ENCODE measurements at places on chromosomes 5 and 9. TPM values are rescaled to one million over a fixed set of nuclear protein-coding genes. Genes with fewer than 3 reads are reported as not detected.

The NR5A1 gene
- total RNA-seq = not detected

The BHMT gene
- 0.17 TPM for total RNA-seq

The ARHGEF39 gene
- total RNA-seq = 0.66 TPM

The PDE6A gene
- total RNA-seq = under 0.01 TPM

The STPG3 gene
- not detected for total RNA-seq

The MARVELD2 gene
- total RNA-seq = 1.3 TPM

The RMI1 gene
- total RNA-seq = 3.6 TPM

The FAM200C gene
- 4.9 TPM for total RNA-seq

The FBXL7 gene
- total RNA-seq = 3.3 TPM

The AQP7 gene
- total RNA-seq = 0.26 TPM

The PCDH1 gene
- total RNA-seq = 2.3 TPM

The QRFP gene
- not detected for total RNA-seq

The DNM1 gene
- total RNA-seq = 30.4 TPM

The ACTBL2 gene
- under 0.01 TPM for total RNA-seq

The SMIM33 gene
- total RNA-seq = not detected

The GNA14 gene
- 0.26 TPM for total RNA-seq

The EXOC3 gene
- 36.5 TPM for total RNA-seq

The PCDHGC3 gene
- 59.0 TPM for total RNA-seq

The FGD3 gene
- total RNA-seq = not detected

The PCDHB11 gene
- 0.77 TPM for total RNA-seq

The RALGPS1 gene
- total RNA-seq = 5.1 TPM

The CRB2 gene
- not detected for total RNA-seq

The ALDH7A1 gene
- 44.8 TPM for total RNA-seq

The BSPRY gene
- total RNA-seq = not detected

The FOXD4L5 gene
- total RNA-seq = under 0.01 TPM

The CLIC3 gene
- 3.5 TPM for total RNA-seq

The CDO1 gene
- 6.9 TPM for total RNA-seq

The DMRT3 gene
- not detected for total RNA-seq

The CCDC152 gene
- 1.5 TPM for total RNA-seq

The LCP2 gene
- total RNA-seq = not detected

The LHX6 gene
- total RNA-seq = not detected

The DAB2IP gene
- total RNA-seq = 16.5 TPM

The ARL10 gene
- 9.8 TPM for total RNA-seq

The LECT2 gene
- total RNA-seq = not detected

The ITGA2 gene
- total RNA-seq = 50.1 TPM

The CERCAM gene
- total RNA-seq = 64.2 TPM

The RMRP gene
- total RNA-seq = 162,287 TPM
